ENCODE measurements at places on chromosomes 2 and 18.

- DNase-seq: no peak
These were observed 39.9 kb downstream of the DYNAP start for GRCh38 chr18:54630963-54631362.

DNA sequence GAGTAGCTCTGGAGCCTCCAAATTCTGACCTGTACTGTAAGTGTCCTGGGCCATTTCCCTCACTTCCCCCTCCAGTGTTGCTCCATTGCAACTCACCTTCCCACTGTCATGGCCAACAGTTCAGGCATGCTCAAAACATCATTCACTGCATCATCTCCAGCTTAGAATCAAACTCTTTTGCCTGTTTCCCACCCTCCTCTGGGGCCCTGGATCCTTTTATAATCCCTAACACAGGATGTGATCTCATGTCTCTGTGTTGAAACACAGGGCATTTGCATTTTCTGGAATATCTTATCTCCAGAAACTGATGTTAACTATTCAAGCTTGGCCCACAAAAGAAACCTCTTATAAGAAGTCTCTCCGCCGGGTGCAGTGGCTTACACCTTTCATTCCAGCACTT, 3.0 kb downstream of the DPP4 start:
- DNase-seq: no peak

GRCh38 chr2:236754271-236754944, 184.8 kb downstream of the ACKR3 start:
- DNase-seq: no peak

- no peak for DNase-seq
These were observed 32.3 kb downstream of the CHN1 start for GRCh38 chr2:174972924-174973323.

- DNase-seq: no peak
These were observed 28.9 kb upstream of the CDH19 start for GRCh38 chr18:66632756-66633155.

Data from NCI-H1436 treated with DMSO at 0.1 percent for 48 hours (cell line).